GM19239 (cell line): ENCODE measurements at places on chromosomes 4 and X.
A peak's percentile ranks its signal among the peaks of the same experiment; 100 is the strongest.

DNA sequence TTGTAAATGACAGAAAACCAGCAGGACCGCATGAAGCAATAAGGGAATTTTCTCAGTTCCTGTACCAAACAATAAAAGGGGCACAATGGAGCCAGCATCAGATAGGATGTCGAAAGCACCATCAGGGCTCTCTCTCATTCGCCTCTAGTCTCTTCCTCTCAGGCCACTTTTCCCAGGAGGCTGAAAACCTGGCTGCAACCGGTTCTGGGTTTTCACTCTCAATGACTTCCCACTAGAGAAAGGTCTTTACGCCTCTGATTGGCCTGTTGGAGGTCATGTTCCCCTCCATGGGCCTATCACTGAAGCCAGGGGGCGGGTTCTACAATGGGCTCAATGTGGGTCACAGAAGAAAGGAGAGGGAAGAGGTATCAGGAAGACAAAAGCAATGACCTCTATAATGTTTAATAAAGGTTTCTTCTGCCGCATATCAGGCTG is 29.3 kb downstream of the ZNF827 start:
- no peak for DNase-seq

- no peak for DNase-seq
Measured at GRCh38 chr4:109662771-109663170, 40.5 kb downstream of the CASP6 start.

GRCh38 chr4:155761047-155761446 is 2.2 kb downstream of the GUCY1B1 start:
- no peak for DNase-seq

DNA sequence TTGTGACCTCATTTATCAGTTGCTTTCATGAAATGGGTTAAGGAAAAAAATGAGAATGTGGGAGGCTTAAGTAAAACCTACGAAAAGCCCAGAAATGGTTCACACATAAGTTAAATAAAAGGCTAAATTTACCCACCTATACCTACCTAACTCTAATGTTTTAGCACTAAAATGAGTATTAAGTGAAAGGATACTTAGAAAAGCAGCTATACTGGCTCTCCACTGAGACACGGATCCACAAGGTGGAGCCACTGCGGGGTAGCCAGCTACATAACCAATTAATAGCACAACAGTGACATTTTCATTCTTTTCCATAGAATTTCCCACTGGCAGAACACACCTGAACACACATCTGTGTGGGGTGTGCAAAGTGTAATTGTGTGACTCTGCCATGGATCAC is 101.9 kb downstream of the MAML3 start:
- no peak for DNase-seq

- peak; percentile 50 for DNase-seq
Measured at GRCh38 chr4:56048702-56049431, 100.1 kb downstream of the CEP135 start.

DNA sequence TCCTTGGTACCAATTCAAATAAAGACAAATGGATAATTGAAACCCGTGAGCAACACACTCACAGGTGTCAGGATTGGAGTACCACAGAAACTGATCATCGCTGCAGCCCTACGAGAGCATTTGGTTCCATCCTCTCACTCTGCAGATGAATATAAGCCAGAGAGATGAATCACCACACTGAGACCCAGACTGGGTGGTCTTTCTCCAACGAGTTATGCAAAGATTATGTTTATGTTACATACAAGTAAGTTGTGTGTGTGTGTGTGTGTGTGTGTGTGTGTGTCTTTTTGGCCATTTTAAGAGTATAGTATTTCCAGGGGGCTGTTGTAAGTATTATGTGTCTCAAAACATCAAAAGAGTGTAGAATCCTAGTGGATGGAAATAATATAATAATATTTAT is 329.5 kb upstream of the ZFP42 start:
- DNase-seq = no peak

- no peak for DNase-seq
Measured at GRCh38 chr4:84319124-84319523, 180.0 kb downstream of the NKX6-1 start.

DNA sequence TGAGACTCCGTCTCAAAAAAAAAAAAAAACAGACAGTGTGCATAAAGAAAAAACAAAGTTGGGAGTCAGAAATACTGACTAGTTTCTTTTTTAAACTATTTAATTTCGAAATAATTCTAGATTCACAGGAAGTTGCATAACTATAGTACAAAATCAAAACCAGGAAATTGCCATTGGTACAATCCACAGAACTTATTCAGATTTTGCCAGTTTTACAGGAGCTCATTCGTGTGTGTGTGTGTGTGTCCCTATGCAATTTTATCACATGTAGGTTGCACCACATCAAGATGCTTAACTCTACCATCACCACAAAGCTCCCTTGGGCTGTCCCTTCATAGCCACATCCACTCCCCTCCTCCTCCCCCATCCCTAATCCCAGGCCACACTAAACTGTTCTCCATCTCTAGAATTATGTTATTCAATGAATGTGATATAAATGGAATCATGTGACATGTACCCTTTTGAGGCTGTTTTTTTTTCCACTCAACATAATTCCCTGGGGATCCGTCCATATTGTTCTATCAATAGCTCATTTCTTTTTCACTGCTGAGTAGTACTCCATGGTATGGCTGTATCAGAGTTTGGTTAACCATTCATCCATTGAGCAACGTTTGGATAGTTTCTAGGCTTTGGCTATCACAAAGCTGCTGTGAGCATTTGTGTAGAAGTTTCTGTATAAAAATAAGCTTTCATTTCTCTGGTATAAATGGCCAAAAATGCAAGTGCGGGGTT is 16.3 kb upstream of the DDX3X start:
- no peak for DNase-seq

DNA sequence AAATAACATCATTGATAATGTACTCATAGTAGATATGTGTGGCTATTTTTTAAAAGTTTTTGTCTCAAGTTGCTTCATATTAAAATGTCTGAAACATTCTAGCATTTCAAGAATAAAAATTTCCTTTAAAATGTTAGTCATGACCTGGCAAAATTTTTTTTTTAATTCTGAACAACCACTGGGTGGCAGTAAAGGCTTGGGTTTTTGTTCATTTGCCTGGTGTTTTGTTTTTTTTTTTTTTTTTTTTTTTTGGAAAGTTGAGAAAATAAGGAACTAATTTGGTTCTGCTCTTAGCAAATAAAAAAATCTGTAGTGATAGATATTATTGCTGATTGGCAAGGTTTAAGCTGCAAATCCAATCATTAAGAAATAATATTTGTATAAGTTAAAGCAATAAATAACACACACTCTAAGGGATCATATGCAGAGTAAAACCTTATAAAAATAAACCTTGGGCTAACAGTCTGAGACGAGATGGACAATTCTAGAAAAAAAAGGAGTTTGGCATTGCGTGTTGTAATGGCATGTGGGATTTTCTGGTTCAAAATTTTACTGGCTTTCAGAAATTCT is 81.4 kb downstream of the CEP44 start:
- DNase-seq = no peak

DNA sequence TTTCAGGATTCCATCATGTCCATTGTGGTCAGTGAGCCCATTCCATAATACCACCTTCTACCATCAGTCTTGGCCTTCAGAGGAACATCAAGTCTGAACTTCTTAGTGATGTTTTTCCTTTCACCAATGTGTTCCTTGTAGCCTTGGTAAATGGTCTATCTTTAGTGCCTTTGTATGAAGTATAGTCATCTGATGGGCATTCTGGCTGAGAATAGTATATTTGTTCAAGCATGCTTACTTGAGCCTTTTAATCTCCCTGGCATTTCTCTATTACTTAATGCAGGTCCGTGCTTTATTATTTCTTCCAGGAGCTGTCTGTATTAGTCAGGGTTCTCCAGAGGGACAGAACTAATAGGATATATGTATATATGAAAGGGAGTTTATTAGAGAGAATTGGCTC is 99.7 kb downstream of the TLL1 start:
- DNase-seq = no peak

DNA sequence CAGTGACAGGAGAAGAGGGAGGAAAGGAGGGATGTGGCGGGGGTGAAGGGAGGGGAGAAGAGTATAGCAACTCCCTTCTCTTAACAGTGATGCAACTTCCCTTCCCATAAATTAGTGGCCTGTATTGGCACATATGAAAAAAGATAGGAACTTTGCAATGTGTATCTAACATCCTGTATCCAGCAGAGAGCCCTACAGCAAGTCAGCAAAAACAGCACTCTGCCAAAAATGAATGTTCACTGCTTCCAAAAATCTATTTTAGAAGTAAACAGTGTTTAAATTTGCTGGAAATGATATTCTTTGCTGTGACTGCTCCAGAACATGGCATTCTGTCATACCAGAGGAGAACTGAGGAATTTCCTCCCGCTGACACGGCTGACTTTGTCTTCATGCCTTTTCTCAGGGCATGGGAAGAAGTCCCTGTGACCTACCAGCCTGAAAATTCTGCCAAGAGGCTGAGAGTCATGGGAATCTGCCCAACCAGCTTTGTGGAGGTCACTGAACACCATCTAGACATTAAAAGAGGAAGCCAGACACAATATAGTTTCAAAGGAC is 343.4 kb upstream of the RASGEF1B start:
- DNase-seq = no peak

GRCh38 chr4:55907469-55907868 is 41.3 kb upstream of the CEP135 start:
- no peak for DNase-seq

DNA sequence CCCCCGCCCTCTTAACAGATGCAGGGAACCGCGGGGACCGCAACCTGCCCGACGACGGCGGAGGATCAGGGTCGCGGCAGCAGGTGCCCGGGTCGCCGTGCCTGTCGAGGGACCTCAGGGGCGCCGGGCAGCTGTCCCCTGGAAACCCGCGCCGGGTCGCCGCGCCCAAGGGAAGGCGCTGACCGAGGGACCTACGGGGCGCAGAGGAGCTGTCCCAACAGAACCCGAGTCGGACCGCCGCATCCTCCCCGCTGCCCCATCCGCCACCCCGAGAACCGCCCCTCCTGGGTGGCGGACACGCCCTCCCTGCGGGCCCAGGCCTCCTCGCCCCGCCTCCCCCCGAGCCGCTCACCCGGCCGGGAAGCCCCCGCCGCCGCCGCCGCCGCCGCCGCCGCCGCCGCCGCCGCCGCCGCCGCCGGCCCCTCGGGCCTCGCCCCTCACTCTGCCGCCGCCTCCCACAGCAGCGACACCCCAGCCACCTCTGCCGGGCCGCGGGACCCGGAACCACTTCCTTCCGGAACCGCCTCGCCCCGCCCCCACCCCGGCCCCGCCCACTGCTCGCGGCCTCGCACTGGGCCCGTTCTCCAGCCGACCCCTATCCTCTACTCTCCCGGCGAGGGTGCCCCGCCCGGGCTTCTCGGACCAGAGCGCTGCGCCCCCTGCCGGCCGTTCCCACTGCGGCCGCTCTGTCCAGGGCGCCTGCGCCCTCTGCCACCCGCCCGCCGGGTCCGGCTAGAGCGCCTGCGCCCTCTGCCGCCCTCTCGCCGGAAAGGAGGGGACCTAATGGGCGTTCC is at the start of gene BCLAF3:
TSS of gene BCLAF3 (minus strand) at position 506 of the 794 bp plus-strand sequence. CDS start 20,797 bp downstream, outside the sequence.
- peak; percentile 86 for DNase-seq
